ENCODE measurements at places on chromosomes 5 and 9.
A peak's percentile ranks its signal among the peaks of the same experiment; 100 is the strongest.

- no peak for DNase-seq
Measured at GRCh38 chr5:39475159-39475571, 50.4 kb upstream of the DAB2 start.

- no peak for DNase-seq
Measured at GRCh38 chr5:129445379-129445778, 14.7 kb upstream of the ADAMTS19 start.

DNA sequence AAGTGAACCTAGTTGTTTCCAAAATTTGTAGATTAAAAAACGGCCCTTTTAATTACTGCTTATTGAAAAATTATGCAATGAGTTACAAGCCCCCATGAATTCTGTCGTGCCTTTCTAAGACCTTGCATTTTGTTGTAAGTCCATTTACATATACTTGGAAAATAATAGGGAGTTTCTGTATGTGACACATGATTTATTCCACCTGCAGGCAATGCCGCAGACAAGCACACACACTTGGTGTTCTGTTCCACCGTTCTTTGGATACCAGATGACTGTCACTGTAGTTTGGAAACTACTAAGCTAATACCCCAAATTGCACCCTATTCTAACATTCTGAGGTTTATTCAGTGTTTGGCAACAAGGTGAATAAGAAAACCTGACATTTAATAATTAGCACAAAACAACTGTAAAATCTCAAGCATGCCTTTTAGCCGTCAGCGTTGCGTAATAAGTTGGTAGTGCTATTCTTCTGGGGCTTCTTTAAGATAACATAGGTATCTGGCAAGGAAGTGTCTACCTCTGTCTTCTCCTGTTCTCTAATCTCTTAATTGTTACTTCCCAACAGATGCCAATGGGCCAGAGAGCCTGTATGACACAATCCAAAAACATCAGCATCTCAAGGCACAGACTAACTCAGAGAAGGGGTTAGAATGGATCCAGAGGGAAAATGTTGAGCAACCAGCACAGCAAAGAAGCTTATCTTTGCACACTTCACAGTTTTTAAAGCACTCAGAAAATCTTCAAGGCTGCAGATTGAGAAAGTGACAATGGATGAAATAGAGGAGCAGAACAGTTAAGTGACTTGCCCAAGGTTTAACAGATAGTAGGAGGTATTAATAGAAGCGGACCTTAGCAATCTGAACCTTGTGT lies 48.2 kb upstream of the DPYSL3 start:
- peak; percentile 77 for DNase-seq

- DNase-seq = no peak
Measured at GRCh38 chr5:97297704-97298091, 114.7 kb upstream of the RIOK2 start.

DNA sequence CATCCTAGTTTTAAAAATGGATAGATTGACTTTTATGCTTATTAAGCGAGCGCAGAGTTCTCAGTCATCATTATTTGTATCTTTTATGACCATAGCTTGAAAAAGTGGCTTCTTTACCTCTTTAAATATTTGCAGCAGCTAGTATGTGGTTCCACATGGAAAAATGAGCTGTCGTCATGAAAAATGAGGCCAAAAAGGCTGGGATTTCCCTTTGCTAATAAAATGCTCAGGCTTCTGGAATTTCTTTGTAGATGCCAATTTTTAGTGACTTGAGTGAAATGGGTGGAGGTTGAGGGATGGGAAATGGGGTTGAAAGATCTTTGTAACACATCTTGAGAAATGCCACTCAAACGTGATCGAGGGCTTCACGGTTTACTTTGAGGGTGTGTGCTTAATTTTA lies 35.2 kb downstream of the RAI14 start:
- DNase-seq = no peak

DNA sequence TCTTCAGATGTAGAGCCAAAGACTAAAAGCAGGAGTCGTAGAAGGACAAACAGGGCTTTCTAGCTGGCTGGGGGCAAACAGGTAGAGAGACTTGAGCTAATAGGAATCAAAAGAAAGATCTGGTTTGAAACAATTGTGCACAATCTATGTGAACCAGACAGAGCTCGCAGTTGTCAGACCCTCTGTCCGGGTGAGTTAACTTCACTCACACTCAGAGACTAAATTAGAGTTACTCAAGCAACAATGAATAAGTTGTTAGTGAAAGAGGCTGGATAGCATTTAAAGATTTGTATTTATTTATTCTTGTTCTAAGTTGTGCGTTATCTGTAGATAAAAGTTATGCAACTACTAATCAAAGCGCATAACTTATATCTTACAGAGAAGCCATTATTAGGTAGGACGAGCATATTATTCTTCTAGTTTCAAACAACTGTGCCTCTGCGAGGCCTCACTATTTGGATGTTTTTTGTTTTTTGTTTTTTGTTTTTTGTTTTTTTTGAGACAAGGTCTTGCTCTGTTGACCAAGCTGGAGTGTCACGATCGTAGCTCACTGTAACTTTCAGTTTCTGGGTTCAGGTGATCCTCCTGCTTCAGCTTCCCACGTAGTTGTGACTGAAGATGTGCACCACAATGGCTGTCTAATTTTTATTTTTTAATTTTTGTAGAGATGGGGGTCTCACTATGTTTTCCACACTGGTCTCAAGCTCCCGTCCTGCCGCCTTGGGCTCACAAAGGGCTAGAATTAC lies 13.2 kb upstream of the LNPEP start:
- DNase-seq = peak; percentile 32

- DNase-seq = peak; percentile 46
Measured at GRCh38 chr5:55650386-55650785, 61.7 kb downstream of the SLC38A9 start.

DNA sequence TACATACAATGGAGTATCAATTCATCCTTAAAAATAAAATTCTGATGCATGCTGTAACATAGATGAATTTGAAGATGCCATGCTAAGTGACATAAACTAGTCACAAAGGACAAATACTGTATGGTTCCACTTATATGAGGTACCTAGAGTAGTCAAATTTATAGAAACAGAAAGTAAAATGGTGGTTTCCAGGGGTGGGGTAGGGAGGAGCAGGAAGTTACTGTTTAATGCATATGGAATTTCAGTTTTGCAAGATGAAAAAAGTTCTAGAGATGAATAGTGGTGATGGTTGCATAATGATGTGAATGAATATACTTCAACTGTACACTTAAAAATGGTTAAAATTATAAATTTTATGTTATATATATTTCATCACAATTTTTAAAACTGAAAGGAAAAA lies 57.3 kb upstream of the FNIP1 start:
- DNase-seq = no peak

GRCh38 chr5:39846144-39846543 lies 421.4 kb upstream of the DAB2 start:
- no peak for DNase-seq

GRCh38 chr5:147510885-147511284 lies 1.0 kb upstream of the DPYSL3 start:
- DNase-seq = peak; percentile 17

- peak; percentile 35 for DNase-seq
Measured at GRCh38 chr5:66171349-66172344, 27.5 kb downstream of the SREK1 start.

GRCh38 chr5:56454219-56454862 lies 221.2 kb upstream of the ANKRD55 start:
- DNase-seq = no peak

DNA sequence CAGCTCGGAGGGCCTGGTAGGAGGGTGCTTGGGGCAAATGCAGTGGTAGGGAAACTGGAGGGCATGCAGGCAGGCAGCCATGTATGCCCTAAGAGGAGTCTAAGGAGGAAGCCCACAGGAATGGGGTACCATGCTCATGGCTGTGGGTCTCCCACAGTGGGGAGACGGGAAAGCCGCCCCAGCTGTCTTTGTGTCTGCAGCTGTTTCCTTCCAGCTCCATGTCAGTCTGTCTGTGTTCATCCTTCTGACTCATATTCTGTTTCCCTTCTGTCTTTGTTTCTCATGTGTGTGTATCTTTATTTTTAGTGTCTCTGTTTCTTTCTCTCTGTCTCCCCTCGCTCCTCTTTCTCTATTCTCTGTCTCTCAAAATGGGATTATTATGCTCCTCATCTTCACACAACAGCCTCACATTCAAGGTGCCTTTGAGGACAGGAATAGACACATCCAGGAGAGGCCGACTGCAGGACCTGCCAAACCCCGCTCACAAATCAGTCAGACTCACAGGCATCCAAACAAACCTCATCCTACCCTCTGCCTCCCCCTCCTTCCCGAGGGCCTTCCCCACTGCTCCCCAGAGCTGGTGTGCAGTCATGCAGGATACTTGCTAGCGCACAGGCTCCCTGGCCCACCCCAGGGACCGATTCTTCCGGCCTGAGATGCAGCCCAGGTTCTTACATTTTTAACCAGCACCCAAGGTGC lies 68.4 kb upstream of the RARS1 start:
- DNase-seq = no peak

DNA sequence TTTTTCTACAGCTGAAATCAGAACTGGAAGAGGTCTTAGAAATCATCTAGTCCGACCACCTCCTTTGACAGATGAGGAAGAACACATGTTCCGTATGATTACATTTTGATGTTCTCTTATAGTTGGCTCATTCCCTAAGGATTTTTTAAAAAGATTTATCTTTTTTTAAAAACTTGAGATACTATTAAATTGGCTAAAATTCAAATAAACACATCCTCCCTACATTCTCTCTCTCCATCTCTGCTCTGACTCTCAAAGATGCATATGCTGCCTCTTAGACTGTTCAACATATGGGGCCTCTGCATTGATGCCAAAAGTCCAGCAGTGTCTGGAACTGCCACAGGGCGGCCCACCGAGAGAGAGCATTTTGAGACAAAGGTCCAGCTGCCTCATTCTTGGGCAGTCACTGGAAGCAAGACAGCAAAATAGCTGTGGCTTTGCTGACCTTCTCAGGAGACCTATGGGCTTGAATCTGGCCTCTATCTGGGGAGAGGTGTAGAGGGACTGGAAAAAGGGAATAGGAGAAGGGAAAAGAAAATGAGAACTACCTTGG lies 12.8 kb upstream of the TSSK1B start:
- peak; percentile 88 for DNase-seq

DNA sequence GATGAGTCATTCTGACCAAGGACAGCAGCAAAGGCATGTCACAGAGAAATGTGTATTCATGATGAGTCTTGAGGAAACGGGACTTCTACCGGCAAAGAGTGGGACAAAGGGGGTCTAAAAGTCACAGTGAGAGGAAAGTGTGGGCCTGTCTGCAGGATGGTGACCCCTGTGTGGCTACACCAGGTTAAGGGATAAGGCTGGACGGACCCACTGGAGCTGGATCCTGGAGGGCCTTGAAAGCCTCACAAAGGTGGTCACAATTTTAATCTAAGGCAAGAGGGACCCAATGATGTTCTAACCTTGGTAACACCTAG lies 176.5 kb downstream of the CDK5RAP2 start:
- no peak for DNase-seq

GRCh38 chr5:173563246-173563645 lies 53.2 kb downstream of the BOD1 start:
- DNase-seq = no peak

DNA sequence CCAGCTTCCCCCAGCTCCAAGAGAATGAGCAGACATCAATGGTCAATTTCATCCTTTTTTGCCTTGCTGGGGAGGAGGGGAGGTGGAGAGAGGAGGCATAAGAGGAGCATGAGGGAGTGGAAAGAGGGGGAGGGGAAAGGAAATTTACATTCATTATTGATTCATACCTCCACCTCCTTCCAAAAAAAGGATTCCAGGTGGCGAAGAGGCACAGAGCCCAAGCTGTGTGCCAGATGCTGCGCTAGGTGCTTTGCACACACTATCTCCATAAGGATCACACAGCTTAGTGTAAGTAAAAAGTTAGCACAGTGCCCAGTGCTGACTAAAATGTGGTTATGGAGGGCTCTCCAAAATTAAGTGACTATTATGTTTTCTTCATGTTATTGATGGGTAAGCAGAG lies 11.0 kb downstream of the ASTN2 start:
- DNase-seq = no peak

GRCh38 chr9:80020530-80020929 lies 448.8 kb downstream of the TLE4 start:
- no peak for DNase-seq

DNA sequence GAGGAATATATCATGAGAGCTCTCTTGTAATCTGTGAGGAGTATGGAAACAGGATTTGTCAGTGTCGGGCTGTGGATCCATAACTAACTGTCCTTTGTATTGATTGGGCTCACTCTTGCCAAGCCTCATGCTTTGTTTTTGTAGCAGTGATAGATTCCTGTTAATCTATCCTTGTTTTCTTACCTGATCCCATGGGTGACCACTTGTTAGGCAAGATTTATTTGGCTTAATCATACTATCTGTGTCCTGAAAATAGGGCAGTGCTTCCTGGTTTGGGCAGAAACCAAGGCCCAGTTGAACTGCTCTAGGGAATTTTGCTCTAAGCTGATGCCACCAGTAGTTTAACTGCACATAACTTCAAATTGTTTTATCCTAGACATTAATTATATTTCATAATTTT lies 6.1 kb downstream of the NDFIP1 start:
- no peak for DNase-seq

DNA sequence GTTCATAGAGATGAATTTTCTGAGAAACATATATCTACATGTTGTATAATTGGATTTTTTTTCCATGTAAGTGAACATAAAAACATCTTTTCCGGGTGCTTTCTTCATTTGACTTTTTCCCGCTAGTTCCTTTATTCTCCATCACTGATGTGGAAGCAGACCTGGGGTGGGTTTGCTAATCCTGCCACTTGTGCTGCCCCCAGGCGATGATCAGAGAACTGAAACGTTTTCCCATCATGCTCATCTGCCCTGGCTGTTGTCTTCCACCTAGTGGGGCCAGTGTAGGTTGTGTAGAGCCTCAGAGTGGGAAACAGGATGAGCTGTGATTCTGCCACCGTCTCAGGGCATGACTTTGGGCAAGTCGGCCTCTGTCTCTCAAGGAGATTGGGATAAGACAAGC lies 34.2 kb upstream of the TGFBR1 start:
- no peak for DNase-seq

GRCh38 chr5:83441747-83442146 lies 29.8 kb upstream of the VCAN start:
- no peak for DNase-seq

- DNase-seq = peak; percentile 91
Measured at GRCh38 chr9:74887041-74887980, at the start of gene TRPM6. TSS of gene TRPM6 (minus strand) at chr9:74887921. CDS start at chr9:74887856, 65 bp downstream.

DNA sequence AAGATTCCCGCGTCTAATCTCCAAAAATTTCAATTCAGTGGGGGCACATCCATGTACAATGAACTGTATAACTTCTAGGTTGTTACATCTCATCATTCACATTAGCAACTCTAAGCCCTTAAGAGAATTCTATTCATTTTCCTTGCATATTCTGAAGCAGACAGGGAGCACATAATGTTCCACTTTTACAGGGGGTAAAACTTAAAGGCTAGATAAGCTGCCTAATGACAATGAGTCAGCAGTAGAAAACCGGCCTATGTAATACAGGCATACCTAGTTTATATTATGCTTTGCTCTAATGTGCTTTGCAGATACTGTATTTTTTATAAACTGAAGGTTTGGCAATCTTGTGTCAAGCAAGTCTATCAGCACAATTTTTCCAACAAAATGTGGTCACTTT lies 40.4 kb downstream of the PTAR1 start:
- DNase-seq = no peak

All from lung (tissue), 17 donors.